Transverse colon (tissue), 4 donors: ENCODE measurements at places on chromosomes 5 and 9.

- no peak overlapping the region for H3K27ac ChIP-seq
- H3K4me1 ChIP-seq = no peaks in the 10 kb centered on the region
- no peak for DNase-seq
Measured at GRCh38 chr5:149915392-149916260, 29.0 kb downstream of the PDE6A start.

DNA sequence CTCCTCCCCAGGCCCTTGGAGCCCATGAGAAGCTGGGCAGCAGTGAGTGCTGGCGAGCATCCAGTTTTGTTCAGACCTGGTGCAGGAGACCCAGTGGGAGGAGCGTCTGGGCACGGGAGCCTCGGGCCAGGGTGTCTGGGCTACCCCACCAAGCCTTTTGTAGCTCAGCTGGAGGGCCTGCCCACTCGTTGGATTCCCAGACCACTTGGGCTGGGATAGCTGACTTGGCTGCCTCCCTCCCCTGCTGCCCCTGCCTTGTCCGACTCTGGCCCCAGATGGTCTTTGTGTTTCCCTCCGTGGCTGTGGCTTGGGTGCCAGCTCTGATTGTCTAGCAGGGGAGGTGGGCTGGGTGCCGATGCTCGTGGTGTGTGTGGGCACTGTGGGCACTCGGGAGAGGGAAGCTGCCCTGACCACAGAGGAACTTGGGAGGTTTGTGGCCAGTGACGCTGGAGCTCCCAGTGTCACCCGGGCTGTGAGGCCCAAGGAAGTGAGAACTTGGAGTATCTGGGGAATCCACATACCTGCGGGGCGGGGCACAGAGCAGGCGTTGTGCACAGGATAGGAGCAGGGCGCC, 47.3 kb downstream of the WNK2 start:
- DNase-seq = peak; percentile 76
- H3K27ac ChIP-seq = peak overlapping the region; percentile 83
- H3K4me3 ChIP-seq = no peak overlapping the region
- H3K27me3 ChIP-seq = no peaks in the 10 kb centered on the region
- H3K36me3 ChIP-seq = no peaks in the 10 kb centered on the region

DNA sequence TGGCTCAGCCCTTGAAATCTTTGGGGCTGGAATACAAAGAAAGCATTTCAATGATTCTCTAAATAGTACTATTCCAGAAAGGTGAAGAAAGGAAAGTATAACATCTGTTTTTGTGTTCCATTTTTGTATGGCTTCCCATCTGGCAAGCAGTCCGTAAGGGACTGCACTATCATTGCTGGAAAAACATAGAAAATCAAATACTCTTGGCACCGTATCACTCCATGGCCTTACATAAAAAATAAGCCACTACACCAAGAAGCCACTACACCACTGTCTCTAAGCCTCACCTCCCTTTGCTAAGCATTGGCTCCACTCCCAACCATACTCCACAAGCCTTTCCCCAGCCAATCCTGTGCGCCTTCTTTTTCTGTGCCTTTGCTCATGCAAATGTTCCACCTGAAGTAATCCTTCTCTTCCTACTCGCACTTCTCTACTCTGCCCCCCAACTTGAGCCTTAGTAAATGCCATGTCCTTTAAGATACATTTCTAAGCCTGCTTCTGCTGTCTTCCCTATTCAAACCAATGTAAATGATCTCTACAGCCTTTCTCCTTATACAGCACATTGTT, 454.6 kb upstream of the TUSC1 start:
- no peaks in the 10 kb centered on the region for H3K36me3 ChIP-seq
- no peak overlapping the region for H3K27ac ChIP-seq
- DNase-seq = no peak
- H3K4me3 ChIP-seq = no peak overlapping the region
- no peaks in the 10 kb centered on the region for H3K27me3 ChIP-seq
- no peaks in the 10 kb centered on the region for H3K4me1 ChIP-seq

DNA sequence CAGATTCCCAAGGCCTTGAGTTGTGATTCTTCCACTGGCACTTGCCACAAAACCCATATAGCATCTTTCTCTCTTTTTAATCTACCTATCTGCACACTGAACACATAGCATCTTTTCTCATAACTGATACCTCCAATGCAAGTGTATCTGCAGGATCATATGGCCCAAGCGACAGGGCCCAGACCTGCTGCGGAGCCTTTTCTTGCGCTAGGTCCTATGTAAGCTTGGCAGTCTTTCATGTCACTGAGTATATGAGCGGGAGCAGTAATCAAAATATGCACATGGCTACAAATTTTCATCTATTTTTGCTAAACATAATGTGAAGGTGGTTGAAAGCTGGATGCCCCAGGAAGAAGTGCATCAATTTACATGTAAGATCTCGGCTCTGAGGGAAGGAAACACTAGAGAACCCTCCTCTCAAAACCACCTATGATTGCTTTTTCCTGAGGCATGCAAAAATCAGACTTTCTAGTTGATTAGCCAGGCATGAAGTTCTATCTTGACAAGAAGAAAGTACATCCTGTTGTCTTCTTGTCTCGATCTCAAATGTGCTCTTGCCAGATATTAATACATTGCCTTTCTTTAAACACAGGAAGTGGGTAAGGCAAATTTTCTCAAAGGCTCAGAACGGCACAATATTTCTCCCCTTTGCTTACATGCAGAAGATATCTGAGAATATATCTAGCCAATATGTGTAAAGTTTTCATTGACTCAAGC, 26.9 kb upstream of the CEMIP2 start:
- H3K4me3 ChIP-seq = no peak overlapping the region
- peak overlapping the region; percentile 47 for H3K27ac ChIP-seq
- no peak for DNase-seq
- no peaks in the 10 kb centered on the region for H3K36me3 ChIP-seq
- peaks cover 5% of the 10 kb centered on the region for H3K4me1 ChIP-seq

GRCh38 chr9:69919461-69920061, 98.9 kb downstream of the CFAP95 start:
- no peak overlapping the region for H3K4me3 ChIP-seq
- H3K36me3 ChIP-seq = no peaks in the 10 kb centered on the region
- DNase-seq = no peak
- H3K4me1 ChIP-seq = no peaks in the 10 kb centered on the region
- no peak overlapping the region for H3K27ac ChIP-seq

DNA sequence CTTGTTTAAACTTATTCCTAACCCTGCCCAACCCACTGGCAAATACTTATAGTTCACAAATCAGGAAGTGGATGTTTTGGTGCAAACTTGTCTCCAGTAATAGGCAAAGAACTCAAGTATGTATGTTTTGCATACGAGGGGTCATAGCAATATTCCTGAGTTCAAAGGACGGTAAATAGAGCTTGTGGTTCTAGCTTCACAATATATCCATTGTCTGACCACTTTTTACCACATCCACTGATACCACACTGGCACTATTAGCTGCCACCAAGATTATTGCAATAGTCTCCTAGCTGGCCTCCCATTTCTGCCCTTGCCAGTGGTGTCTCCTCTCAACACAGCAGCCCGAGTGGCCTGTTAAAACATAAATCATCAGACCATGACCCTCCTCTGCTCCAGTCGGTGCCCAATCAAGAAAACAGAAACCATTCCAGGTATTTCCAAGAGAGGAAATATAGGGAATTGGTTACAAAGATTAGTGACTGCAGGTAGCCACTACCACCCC, 17.0 kb downstream of the GRXCR2 start:
- DNase-seq = no peak
- H3K36me3 ChIP-seq = no peaks in the 10 kb centered on the region
- no peaks in the 10 kb centered on the region for H3K4me1 ChIP-seq
- H3K4me3 ChIP-seq = peak overlapping the region; percentile 39
- H3K27me3 ChIP-seq = no peaks in the 10 kb centered on the region

- H3K4me1 ChIP-seq = no peaks in the 10 kb centered on the region
- no peaks in the 10 kb centered on the region for H3K27me3 ChIP-seq
- no peak for DNase-seq
- no peaks in the 10 kb centered on the region for H3K36me3 ChIP-seq
- H3K4me3 ChIP-seq = no peak overlapping the region
Measured at GRCh38 chr5:23014825-23015224, 161.7 kb upstream of the CDH12 start.

DNA sequence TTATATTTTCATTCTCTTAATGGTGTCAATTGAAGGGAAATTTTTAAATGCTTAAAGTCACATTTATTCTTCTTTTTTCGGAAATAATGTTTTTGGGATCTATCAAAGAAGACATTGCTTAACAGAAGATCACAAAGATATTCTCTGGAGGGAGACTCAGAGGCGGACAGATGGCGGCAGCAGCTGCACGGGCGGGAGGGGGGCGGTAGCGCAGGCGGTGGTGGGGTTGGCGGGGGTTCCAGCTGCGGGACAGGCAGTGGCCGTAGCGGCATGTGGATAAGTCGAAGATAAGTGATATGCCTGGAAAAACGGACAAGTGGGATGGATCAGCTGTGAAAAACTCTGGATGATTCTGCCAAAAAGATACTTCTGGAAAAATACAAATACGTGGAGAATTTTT, 31.6 kb upstream of the ZDHHC11B start:
- H3K27ac ChIP-seq = no peak overlapping the region
- no peak overlapping the region for H3K4me3 ChIP-seq
- H3K4me1 ChIP-seq = no peaks in the 10 kb centered on the region

DNA sequence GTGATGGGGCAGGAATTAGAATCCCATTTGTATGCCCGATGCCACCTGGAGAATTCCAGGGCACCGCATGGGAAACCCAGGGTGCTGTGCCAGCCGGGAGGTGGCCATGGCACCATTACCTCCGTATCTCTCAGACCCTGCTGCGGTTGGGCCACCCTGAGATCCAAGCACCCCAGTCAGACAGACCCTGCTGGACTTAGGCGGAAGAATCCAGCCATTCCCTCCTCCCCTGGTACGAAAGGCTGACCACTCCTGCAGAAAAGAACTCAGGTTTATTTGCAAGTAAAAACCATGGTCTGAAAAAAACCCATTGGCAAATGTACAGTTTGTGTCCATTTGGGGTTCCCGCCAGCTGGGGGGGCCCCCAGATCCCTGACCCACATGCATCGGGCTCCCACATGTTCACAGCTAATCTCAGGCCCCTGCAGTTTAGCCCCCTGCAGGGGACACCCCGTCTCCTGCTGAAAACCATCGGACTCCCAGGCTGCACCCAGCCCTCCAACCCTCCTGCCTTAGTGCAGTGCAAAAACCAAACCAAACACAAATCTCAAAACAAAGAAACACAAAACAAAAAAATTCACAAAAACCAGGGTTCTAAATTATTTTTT, 23.6 kb upstream of the SARDH start:
- no peak for DNase-seq
- H3K36me3 ChIP-seq = peaks cover under 1% of the 10 kb centered on the region
- H3K27me3 ChIP-seq = no peaks in the 10 kb centered on the region
- H3K27ac ChIP-seq = no peak overlapping the region
- no peak overlapping the region for H3K4me3 ChIP-seq
- H3K4me1 ChIP-seq = no peaks in the 10 kb centered on the region

DNA sequence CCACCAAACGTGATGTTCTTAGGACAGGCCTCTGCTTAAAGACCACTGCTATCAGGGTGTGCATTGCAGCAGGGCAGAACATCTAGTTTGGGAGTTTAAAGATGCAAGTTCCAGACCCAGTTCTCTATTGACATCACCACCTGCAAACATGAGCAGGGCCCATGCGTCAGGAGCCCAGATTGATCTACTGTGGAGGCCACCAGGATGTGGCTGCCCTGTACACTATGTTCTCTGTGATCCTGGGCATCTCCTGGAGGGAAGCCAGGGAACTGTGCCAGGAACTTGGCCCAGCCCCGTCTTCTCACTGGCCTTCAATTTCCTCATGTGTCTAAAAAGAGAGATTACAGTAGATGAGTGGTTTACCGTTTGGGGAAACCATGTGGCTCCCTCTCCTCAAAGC, 87.1 kb downstream of the PDE6A start:
- H3K27ac ChIP-seq = peak overlapping the region; percentile 82
- no peak overlapping the region for H3K4me3 ChIP-seq
- H3K4me1 ChIP-seq = peaks cover 20% of the 10 kb centered on the region
- no peaks in the 10 kb centered on the region for H3K36me3 ChIP-seq
- no peaks in the 10 kb centered on the region for H3K27me3 ChIP-seq
- DNase-seq = peak; percentile 96

GRCh38 chr9:27365707-27366376, 68.9 kb upstream of the EQTN start:
- no peak for DNase-seq
- H3K27me3 ChIP-seq = no peaks in the 10 kb centered on the region
- H3K36me3 ChIP-seq = no peaks in the 10 kb centered on the region
- peak overlapping the region; percentile 2 for H3K27ac ChIP-seq
- peaks cover 77% of the 10 kb centered on the region for H3K4me1 ChIP-seq
- H3K4me3 ChIP-seq = no peak overlapping the region
